Stimulated activated CD4-positive, alpha-beta T cell treated with anti-CD3 and anti-CD28 coated beads, TNF-alpha, amount 100 ng/mL, for 1 hour (primary cell): ENCODE measurements at places on chromosomes 1 and 21.
A peak's percentile ranks its signal among the peaks of the same experiment; 100 is the strongest.

DNA sequence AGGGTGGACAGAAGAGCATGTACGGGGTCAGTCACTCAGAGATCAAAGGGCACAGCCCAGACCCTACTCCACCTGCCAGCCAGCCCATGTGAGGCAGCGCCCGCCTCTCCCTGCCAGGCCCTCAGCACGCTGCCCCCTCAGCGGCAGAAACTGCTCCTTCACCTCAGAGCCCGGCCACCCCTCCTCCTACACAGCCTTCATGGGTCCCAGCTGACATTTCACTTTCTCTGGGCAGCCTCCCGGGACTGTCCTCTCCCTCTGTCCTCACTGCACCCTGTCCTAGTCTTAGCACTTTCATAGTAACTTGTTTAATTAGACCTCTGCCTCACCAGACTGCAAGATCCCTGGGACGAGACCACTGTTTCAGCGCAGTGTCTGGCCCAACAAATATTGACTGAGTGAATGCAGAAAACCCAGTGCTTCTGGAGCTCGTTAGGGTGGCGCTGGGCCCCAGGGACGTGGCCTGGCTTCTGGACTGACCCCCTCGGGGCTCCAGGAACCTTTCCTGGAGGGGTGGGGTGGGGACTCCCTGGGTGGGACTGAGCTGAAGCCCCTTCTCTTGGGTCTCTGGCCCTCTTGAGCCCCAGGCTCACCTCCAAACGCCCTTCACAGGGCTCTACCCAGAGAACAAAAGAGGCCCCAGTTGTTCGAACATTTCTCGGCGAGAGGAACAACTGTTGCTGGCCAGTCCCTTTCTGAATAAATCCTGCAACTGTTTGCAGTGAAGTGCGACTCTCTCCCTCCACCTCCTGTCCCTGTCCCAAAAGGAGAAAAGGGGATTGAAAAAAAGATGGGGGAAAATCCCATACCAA lies 114.9 kb downstream of the CASZ1 start:
- no peak for DNase-seq

GRCh38 chr1:115255154-115255553 lies 82.9 kb downstream of the NGF start:
- DNase-seq, result no peak

DNA sequence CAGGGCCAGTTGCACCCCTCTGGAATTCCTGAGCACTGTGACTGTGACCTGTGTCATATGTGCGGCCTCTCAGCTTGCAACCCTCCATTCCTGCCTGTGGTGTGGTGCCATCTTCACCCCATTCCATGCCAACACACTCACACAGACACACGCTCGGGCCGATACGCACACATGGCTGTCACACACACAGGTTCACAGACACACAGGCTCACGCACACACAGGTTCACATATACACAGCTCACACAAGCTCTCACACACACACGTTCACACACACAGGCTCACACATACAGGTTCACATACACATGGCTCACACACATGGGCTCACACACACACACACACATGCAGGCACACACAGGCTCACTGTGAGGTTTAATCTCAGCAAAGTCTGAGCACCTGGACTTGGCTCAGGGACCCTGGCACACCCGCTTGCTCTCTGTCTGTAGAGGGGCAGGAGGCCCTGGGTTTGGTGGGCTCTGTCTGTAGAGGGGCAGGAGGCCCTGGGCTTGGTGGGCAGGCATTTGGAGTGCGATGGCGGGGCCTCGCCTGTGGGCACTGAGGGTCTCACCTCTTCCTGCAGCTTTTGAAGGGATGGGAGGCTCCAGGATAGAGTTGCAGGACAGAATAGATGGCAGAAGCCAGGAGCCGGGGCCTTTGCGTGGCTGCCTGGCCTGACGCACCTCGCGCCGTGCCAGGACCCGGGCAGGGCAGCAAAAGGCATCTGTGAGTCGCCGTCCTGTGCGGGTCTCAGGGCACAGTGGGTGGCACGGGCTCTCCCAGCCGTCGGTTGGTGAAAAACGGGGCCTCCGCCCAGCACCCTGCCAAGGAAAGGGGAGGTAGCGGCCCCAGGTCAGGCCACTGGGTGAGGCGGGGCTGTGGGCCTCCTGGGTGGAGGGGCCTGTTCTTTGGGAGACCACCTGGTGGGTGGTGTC lies 17.1 kb downstream of the COL18A1 start:
- no peak for DNase-seq

GRCh38 chr1:167431909-167432650 lies 86.2 kb downstream of the CD247 start:
- DNase-seq, result no peak

- DNase-seq, result peak; percentile 15
These were observed 11.7 kb upstream of the EPHA2 start for GRCh38 chr1:16167331-16168143.

DNA sequence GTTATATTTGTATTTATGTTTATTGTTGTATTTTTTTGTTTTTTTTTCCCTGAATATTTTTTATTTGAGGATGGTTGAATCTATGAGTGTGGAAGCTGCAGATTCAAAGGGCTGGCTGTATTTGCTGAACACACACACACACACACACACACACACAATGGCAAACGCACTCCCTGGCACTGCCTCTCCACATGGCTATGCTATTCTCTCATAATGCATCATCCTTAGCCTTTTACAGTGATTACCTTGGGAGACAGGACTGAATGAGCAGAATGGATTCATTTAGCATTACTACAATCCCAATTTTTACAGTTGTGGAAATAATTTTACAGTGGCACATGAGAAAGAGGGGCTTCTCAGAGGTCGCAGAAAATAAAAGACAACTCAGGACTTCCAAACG lies 390.1 kb downstream of the PCP4 start:
- no peak for DNase-seq

GRCh38 chr1:228362141-228362883 lies 44.3 kb downstream of the TRIM11 start:
- DNase-seq, result no peak

- no peak for DNase-seq
These were observed 481.8 kb upstream of the NFIA start for GRCh38 chr1:60600532-60600931.

- no peak for DNase-seq
These were observed 14.1 kb upstream of the DEGS1 start for GRCh38 chr1:224168859-224169380.

DNA sequence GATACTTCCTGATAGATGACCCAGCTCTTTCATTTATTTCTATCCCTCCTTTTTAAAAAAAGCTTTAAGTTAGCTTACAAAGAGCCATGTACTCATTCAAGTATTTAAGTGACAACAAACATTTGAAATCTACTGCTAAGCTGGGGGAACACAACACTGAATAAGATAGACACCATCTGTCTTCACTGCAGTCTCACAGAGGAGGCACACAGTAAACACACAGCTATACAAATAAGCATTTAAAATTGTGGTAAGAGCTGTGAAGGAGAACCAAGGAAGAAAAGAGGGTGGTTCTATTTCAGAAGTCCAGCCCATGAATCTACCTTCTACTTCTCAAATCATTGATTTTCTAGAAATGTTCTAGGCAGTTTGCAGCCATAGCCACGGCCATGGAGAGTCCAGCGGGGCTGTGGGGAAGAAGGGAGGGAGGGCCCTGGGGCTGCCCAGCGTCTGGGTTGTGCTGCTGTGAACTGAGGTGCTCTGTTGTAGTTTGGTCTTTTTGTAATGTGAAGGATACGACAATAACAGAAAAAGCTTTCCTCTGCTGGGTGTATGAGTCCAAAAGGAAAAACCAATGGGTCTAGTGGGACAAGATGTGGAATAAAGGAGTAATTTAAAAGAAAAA lies 28.2 kb downstream of the PRDM2 start:
- DNase-seq, result no peak

- no peak for DNase-seq
These were observed 195.3 kb downstream of the ZC3H11B start for GRCh38 chr1:219417610-219418009.

- DNase-seq, result no peak
These were observed 1.8 kb downstream of the LRIF1 start for GRCh38 chr1:110961902-110962301.

DNA sequence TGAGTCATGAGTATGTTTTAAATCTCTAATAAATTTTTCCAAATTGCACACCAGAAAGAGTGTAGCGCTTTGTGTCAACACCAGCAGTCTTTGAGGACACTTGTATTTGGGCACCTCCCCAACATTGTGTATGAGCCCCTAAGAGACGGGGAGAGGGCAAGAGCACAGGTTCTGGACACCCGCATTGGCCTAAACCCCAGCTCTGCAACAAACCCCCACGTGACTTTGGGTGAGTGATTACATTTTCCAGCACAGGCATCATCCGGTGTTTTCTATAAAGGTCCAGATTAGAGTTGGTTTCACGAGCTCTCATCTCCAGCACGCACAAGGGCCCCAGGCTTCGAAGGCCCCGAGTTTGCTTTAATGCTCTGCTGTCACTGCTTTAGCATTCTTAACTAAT lies 66.3 kb upstream of the SLC45A1 start:
- no peak for DNase-seq

DNA sequence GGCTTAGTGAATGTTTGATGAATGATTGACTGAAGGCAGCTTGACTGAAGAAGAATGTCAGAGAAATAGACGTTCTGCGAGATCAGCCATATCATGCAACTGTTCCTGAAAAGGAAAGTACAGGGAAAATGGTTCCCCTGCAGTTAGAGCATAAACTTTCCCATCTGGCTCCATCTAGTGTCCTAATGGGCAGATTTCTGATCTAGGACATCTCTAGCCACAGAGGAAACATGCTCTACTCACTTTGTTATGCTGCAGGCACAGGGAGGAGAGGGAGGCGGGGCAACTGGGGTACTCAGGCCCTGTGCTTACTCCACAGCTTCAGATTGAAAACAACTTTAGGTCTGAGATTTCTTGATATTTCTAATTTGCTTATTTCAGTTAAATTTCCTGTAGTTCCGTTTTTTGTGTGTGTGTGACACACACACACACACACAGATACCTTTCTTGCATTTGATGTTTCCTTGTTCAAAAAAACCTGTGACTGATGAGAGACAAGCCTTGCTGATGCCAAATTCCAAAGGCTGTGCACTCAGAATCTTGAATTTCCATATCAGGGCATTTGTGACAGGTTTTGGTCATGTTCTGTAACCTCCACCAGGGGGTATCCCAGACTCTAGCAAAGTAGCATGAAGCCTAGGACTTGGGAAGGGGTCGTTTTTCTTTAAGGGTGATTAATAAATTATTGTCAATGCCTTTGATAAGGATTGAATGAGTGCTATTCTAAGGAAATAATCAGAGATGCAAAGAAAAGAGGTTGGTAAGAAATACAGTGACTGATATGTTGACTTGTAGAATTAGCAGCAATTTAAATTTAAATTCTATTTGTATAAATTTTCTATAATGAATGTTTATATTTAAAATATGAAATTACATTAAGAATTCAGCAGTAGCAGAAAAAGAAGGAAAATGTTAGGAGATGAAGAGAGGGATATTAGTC lies 139.7 kb upstream of the BEND5 start:
- no peak for DNase-seq

- DNase-seq, result no peak
These were observed 318.8 kb upstream of the DEPDC1 start for GRCh38 chr1:68815632-68816031.

- no peak for DNase-seq
These were observed 191.4 kb downstream of the KCNH1 start for GRCh38 chr1:210942513-210942912.

DNA sequence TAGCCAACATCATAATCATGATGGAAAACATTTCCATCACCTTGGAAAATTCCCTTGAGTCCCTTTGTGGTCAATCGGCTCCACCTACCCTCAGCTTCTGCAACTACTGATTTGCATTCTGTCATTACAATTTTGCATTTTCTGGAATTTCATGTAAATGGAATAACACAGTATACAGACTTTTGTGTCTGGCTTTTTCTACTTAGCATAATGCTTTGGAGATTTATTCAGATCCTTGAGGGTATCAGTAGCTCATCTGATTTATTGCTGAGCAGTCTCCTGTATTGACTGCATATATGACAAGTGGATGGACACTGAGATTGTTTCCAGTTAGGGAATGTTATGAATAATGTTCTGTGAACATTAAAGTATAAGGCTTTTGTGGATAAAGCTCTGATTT lies 358.3 kb downstream of the USP25 start:
- DNase-seq, result no peak

DNA sequence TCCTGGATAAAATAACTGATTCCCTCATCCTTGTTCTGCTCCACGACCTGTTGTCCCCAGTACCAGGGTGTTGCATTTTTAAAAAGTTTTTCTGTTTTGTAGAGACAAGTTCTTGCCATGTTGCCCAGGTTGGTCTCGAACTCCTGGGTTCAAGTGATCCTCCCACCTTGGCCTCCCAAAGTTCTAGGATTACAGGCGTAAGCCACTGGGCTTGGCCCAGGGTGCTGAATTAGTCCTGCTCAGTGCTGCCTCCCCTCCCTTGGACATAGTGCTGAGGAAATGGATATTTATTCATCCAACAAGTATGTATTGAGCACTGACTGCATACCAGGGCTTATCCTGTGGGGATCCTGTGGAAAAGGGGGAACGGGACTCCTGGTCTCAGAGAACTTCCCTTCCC lies 126.4 kb downstream of the PTPRU start:
- DNase-seq, result no peak

- DNase-seq, result no peak
These were observed 335.1 kb downstream of the LTN1 start for GRCh38 chr21:28657566-28657965.

DNA sequence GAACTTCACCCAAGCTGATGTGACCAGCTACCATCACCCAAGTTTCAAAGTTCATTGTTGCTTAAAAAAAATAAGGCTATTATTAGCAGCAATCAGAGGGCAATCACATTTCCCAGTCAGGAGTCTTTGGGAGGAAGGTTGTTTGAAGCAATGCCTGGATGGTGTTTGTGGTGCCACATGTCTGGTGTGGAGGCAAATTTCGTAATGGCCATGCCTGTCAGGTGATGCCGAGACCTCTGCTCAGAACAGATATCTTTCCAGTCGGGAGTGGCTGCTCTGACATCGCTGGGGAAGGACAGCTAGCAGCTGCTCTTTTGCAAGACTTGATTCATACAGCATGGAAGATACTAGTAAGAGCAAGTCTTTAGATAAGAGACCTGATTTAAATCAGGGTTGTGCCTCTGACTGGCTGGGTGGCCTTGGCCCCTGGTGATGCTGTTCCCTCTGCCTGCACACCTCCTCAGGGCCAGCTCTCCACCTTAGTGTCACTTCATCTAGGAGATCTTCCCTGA lies 187.8 kb upstream of the JUN start:
- DNase-seq, result no peak

GRCh38 chr1:19750101-19750881 lies 49.4 kb downstream of the TMCO4 start:
- DNase-seq, result no peak

DNA sequence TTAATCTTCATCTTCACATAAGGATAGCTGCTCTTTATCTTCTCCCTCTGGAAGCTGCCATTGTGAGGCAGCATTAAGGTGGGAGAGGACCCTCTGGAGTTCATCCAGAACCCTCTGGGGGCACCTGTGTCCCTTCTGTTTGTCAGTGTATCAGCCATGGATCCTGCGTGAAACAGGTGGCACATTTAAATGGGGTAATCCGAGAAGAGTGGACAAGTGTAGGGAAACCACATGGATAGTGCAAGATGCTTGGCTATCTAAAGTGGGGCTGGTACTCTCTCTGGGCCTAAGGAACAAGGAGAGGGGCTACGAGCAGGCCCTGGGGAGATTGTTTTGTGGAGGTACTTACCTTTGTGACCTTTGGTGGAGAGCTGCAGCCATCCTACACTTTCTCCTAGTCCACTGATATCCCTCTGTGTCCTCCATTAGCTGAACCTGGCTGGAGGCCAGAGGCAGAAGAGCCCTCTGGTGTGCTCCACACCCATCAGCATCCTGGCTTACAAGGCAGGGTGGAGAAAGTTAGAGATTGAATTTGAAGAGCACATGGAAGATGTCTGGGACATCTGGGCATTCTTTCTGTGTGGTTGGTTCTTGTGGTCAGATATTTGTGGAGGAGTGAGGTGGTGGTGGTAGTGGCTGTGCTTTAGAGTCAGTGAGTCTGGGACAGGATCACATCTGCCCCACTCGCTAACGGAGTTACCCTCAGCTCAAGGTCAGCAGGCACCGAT lies 117.7 kb downstream of the FGGY start:
- no peak for DNase-seq
